Right renal cortex interstitium (tissue), 3 donors: ENCODE measurements at places on chromosomes 16 and 17. TPM values are rescaled to one million over a fixed set of nuclear protein-coding genes. Genes with fewer than 3 reads are reported as not detected.

The MYH8 gene
- 0.67 TPM for polyA plus RNA-seq

The MYH2 gene
- polyA plus RNA-seq = 0.03 TPM

DNA sequence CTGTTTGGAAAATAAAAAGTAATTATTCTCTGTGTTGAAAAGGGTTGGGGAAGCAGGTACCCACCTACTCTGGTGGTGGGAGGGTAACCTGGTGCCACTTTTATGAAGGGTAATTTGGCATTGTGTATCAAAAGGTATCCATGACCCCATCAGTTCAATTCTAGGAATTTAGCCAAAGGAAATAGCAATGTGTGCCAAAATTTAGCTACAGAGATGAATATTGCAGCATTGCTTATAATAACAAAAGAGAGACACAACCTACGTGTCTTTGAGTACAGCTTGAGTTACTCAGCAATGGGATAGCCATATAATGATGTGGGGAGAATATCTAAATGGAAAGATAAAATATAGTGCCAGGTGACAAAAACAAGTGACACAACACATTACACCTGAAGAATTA is 170.7 kb downstream of the NTN1 start:
- DNase-seq = no peak

DNA sequence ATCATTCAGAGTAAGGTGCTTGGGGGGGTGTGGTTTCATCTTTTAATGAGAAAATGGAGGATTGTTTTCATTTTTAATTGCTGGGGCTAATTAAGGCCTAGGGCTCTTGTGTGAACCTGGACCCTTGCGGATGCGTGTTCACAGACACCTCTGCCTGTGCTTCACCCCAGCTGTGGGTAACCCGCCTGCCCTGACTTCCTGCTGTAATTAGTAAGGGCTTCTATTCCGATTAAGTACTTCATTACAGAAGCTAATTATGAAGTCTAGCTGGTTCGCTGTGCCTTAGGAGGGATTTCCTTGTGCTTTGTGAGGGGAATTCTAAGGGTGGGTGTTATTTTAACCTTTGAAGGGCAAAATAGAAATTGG is 215.3 kb downstream of the PMP22 start:
- DNase-seq = no peak

DNA sequence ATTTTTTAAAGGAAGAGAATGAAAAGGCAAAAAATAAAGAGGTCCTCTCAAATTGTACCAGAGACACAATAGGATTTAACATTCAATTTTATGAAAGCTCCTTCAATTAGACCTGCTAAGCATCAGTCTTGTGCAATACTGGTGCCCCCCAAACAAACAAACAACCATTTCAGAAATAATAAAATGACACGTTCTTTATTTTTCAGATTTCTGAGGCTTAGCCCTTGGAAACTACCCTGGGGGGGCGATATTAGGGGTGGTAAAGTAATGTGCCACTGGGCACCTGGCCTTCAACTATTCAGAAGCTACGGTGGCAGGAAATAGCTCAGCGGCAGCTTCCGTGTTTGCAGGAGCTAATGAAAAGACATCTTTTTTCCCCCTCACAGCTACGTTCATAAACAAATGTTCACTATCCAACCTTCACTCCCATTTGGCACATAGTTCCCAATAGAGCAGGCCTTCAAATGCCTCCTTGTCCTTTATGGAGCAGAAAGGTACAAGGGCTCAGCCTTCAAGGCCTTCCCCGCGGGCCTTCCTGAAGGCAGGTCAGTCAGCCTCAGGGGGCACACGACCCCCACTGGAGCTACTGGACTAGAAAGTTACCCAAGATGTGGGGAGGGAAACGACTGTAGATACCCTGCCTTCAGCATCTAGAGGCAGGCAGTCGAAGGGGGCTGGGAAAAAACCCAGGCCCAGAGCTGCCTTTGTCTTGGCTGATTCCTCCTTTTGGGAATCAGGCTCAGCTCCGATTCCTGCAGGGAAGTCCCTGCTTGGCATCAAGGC is 44.1 kb downstream of the TBX4 start:
- no peak for DNase-seq

DNA sequence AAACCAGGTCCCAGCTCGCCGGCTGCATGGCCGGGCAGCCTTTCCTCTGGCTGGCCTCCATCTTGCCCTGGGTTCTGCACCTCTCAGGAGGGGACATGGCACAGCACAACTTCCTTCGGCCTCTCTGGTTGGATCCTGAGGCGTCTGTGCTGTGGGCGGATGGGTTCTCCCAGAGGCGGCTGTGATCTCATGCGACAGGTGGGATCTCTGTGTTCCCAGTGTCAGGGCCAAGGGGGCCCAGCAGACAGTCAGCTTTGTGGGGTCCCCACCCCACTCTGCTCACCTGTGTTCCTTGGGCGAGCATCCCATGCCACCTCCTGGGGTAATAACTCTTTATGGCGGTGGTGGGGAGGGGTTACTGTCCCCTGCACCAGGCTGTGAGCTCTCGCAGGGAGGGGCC is 35.8 kb downstream of the FA2H start:
- no peak for DNase-seq

DNA sequence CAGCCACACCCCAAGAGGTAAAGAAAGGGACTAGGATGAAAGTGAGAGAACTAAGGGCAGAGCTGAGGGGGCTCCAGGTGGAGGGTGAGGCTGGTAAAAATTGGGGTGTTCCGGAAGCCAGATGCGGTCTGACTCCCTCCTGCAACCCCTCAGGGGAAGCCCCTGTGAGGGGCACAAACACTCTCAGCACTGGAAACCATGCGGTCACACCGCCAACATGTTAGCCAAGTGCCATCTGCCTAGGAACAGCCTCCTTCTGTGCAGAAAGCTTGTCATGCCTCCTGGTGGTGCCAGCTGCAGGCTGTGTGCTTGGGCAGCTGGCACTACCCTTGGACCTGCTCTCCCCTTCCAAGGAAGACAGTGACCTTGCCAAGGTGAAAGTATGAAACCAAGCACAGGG is 83.5 kb upstream of the RPL38 start:
- DNase-seq = no peak

GRCh38 chr17:73369111-73369521 is 57.3 kb upstream of the CDC42EP4 start:
- DNase-seq = no peak

DNA sequence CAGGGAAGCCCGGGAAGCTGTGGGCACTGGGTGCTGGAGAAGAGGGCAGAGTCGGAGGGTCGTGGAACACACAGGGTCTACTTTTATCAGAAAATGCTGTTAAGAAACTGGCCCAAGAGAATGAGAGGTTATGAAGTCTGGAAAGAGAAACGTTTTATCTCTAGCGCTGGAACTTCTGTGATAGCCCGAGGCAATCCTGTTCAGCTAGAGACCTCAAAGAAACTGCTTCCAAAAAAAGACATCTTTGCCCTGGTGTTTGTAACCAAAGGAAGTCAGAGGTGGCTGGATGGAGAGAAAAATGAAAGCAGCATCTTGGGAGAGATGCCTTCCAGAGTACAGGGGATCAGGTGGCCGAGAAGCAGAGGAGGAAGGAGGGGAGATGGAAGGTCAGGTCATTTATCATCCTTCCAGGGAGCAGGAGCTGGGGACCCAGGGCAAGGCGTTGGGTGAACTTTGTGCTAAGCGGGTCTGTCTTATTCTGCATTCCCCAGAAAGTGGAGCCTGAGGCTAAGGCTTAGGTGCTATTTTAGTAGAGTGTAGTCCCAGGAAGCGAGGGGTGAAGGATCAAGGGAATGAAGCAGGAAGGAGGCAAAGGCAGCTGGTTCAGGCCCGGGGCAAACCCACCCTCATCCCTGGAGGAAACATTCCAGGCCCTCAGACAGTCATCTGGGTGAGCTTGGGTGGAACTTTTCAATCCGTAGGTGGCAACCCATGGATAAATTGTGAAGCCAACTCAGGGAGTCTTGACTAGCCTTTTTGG is 66.5 kb downstream of the MGAT5B start:
- no peak for DNase-seq

The OTOP3 gene
- polyA plus RNA-seq = not detected

DNA sequence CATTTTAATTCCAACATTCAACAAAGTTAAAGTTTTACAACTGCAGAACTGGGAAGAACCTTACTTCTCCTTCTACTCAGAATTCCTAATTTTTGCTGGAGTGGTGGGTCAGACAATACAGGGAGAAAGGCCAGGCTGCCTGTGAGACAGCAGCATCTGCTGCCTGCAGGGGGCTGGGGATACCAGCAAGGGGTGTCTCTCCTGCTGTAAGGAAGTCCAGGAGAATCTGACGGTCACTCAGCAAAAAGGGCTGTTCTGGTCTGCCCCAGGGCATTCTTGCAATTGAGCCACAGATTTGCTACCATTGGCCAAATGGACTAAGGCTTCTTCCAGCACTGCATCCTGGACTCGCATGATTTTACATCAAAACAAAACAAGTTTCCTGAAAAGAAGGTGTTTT is 426.6 kb upstream of the CDH11 start:
- no peak for DNase-seq

DNA sequence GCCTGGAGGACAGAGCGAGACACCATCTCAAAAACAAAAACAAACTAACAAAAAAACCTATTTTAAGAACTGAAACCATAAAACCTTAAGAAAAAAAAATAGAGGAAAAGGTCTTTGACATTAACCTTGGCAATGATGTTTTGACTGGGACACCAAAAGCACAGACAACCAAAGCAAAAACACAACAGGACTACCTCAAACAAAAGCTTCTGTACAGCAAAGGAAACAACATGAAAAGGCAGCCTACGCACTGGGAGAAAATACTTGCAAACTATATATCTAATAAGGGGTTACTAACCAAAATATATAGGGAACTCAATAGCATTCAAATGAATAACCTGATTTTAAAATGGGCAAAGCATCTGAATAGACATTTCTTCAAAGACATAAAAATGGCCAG is 32.3 kb downstream of the CDR2 start:
- DNase-seq = no peak

DNA sequence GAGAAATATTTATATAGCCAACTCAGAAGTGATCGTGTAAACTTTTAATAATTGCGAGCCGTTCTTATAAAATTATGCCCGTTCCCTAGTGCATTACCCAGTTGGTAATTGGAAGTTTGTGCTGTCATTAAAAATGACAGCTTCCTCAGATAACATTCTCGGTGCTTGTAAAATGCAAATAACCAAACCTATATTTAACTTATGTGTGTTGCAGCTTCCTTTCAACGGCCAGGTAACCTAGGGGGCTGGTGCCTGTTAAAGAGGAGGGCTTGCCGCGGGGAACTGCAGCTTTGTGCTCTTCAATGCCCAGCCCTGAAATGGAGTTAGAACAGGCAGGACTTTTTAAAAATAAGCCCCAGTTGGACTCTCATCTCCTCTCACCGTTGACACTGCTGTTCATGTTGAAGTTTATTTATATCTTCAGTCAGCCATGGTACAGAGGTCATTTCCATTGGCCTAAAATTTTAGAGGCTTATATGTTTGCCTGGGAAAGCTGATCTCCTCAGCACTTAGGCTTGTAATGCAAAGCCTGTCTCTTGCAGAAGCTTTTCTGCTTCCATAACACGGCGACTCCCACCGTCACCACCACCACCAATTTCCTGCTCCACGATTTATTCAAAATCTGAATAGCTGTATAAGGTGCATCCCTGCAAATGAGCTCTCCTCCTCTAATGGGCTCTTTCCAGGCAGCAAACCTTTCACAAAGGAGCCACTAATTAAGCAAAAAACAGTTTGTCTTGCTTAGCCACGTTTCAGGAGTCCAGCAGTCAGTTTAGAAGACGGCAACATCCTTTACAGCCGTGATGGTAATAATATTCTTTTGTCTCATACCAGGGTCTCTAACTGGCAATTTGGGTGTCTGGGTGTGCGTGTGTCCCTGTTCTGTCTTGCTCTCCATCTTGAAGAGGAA is 74.7 kb downstream of the RPA1 start:
- no peak for DNase-seq

DNA sequence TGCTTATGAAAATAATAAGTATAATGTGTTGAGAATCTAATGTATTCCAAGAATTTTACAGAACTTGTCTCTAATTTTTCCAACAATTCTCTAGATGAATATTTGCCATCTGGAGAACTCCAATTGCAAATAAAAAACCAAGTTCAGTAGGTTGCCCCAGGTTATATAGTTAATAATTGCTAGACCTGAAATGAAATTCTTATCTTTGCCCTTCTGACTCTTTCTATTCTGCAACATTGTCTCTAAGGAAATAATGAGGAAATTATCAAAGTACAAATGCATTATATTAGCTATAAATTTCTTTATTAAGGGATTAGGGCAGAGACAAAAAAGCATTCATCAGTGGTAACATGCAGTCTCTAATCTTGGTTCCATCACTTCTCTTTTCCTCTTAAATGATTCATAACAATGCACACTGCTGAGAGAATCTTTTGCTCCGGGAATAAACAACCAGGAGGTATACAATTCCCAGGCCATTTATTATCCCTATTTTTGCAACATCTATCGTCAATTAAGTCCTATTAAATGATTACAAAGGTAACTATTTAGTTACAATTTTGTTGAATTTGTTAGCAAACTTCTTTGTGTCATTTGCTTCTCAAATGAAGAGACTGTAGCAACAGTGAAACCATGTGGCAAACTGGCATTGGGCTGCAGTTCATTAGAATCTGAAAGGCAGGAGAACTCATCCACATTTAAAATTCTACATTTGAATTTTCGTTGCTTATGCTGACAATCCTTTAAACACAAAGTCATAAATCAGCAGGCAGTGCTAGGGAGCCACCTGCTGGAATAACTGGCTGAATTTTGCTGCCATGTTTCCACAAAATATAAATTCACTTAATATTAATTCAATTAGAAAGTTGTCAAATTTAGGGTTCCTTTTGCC is 349.6 kb downstream of the KIF2B start:
- no peak for DNase-seq

The SLC16A5 gene
- 23.6 TPM for polyA plus RNA-seq

DNA sequence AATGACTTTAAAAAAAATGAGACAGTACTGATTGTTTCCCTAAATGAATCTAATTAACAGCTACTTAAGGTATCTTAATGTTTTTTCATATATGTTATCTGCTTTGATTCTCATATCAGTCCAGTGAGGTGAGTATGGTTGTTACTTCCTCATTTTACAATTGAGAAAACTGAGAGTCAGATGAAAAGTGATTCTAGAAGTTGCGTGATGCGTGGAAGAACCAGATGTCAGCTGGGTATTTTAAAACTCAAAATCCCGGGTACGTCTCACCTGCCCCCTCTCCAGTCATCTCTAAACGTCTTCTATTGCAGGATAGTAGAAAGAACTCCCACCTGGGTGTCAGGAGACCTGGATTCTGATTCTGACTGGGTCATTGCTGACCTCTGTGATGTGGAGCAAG is 89.2 kb downstream of the MAP2K6 start:
- DNase-seq = no peak
